ENCODE measurements at places on chromosomes 1 and 21.
A peak's percentile ranks its signal among the peaks of the same experiment; 100 is the strongest.

- DNase-seq: no peak
Measured at GRCh38 chr1:11842154-11843041, 5.2 kb downstream of the NPPA start.

DNA sequence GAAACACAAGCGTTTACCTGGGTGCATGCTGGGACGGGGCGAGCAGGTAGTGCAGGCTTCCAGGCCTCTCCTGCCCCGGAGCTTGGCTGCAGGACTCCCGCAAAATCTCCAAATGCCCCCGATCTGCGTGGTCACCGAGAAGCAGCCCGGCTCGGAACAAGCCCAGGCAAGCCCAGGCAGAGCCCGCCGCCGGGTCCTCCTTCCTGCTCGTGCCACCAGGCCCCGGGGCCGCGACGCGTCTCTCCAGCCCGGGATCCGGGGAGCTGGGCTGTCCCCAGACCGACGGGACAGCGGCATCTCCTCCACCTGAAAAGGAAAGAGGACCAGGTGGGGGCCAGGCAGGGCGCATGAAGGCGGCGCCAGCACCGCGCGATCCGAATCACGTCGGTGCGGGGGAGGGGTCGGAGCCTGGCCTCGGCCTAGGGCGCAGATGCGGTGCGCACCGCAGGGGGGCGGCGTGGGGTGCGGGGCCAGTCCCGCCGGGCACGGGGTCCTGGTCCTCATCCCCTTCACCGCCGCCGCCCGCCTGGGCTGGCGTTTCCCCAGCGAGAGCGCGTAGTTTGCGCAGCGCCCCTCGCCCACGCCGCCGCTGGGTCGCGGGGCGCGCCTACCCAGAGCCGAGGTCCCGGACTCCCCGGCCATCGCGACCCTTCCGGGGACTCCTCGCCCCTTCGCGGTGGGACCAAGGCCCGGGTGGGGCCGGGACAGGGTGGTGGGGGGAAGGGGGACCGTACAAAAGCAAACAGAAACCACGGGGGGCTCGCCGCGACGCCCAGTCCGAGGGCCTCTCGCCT is 52.4 kb upstream of the H6PD start:
- DNase-seq: peak; percentile 39

GRCh38 chr1:45446950-45447672 is 43.9 kb downstream of the TESK2 start:
- DNase-seq: no peak

DNA sequence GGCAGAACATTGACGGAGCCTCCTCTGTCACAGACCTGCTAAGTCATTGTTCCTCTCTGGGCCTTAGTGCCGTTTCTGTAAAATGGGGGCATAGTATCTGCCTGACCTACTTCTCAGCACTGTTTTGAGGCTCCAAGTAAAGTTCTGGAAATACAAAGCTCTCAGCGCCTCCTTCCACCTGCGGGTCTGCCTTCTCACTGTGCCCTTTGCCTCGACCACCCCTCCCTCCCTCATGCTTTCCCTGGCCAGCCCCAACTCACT is 15.4 kb upstream of the WASF2 start:
- DNase-seq: no peak

GRCh38 chr1:7350804-7351203 is 420.3 kb upstream of the VAMP3 start:
- no peak for DNase-seq

DNA sequence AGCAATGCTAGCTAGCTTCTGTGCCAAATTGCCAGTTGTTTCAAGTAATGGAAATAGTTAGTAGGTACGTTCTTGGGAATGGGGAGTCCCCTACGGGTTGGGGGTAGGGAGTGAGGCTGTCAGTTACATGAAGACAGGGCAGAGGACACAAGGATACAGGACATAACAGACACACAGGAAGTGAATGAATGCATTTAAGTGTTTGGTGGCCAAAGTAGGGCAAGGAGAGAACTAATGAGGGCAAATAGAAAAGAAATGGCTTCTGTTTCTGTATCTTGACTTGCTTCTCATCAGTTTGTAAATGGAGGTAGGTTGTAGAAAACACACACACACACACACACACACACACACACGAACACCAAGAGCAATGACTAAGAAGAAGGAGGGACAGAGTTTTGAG is 142.2 kb downstream of the S1PR1 start:
- no peak for DNase-seq

- peak; percentile 25 for DNase-seq
Measured at GRCh38 chr1:115469703-115470476, 131.8 kb upstream of the NGF start.

GRCh38 chr1:117014209-117014608 is 12.6 kb downstream of the CD101 start:
- DNase-seq: no peak

GRCh38 chr1:54024358-54024757 is 6.4 kb upstream of the LDLRAD1 start:
- no peak for DNase-seq

- no peak for DNase-seq
Measured at GRCh38 chr1:234709473-234710228, 99.7 kb upstream of the IRF2BP2 start.

GRCh38 chr21:41406340-41406739 is 19.7 kb upstream of the MX1 start:
- DNase-seq: no peak

- no peak for DNase-seq
Measured at GRCh38 chr1:183443011-183443410, 24.8 kb upstream of the NMNAT2 start.

DNA sequence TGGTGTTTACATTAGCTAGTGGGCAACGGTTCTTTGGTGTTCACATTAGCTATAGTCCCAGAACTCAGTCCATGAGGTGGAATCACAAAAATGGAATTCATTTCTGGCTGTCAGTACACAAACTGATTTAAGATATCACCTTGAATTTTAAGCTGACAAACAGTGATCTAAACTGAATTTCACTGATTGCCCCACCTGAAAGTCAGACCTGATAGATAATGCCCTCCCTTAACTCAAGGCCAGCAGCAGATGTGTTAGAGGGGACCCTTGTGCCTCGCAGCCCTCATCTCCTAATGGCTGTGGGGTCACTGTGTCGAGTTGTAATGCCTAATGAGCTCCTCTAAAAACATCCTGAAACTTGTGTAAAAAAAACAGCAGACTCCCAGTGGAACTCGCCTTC is 8.6 kb downstream of the ARF1 start:
- DNase-seq: no peak

DNA sequence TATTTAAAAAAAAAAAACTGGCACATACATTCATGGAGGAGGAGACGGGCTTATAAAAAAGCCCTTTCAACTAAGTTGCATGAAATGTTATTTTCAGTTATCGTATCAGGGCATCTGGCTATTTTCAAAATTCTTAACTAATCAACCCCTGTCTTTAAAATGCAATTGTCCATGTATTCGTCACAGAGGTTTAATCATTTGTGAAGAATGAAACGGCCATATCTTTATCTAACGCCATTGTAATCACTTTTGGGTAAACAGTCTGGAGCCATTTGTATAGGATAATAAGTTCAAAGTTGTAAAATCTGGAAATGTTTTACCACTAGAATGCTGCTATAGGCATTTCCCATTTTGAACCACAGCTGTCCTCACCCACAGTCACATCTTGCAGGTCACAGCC is 30.4 kb downstream of the SLC30A10 start:
- no peak for DNase-seq

DNA sequence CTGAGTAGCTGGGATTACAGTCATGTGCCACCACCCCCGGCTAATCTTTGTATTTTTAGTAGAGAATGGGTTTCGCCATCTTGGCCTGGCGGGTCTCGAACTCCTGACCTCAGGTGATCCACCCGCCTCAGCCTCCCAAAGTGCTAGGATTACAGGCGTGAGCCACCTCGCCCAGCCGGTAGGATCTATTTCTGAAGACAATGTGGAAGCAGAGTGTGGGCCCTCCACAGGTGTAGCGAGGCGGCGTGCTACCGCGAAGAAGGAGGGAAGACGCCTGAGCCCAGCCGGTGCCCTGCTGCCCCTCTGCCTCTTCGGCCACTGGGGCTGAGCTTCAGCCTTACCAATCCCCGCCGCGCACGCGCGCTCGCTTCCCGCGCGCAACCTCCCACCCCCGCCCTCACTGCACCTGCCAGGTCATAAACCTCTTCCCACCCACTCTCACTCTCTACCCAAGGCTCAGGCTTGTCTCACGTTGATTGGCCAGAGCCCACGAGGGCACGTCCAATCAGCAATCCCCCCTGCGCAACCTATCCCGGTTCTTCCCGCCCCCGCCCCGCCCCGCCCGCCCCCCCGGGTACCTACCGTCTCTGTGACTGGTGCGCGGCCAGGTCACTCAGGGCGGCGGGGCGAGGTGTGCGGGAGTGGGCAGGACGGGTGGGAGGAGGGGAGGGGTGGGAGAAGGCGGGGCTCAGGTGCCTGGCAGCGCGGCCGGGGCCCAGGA is 409 bp upstream of the HOOK1 start:
- peak; percentile 80 for DNase-seq

DNA sequence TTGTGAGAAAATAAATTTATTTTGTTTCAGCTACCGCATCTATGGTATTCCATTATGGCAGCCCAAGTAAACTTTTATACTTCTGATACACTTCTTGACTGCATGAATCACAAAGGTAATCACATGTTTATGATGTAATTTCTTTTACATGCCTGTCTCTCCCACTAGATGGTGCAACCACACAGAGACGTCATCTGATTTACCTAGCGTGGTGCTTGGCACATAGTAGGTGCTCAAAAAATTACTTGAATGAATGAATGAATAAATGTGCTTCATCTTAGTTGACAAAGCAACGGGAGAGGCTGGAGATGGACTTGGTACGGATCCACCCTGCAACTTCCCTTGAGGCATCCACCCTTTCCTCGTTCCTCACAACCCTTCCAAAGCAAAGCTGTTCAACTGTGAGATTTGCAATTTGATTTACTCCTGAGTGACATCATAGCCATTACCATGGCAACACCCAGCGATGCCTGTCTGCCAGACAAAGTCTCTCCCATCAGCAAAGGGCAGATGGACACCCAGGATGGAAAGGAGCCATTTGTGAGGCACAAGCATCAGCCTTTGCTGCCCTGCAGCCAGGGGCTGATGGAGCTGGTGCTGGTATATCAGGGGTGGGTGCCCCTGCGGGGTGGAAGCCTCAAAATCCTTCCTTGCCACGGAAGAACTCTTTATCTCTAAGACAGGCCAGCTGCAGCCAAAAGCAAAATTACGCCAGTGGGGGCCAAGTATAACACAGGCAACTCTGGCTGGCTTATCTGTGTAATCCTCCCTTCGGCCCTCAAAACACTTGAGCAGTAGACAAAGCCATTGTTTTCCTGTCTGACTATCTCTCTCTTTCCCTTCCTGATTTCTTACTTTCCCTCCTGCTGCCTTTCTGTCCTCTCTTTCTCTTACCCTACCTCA is 18.9 kb upstream of the VWA5B1 start:
- no peak for DNase-seq

GRCh38 chr1:205972081-205972480 is 28.8 kb upstream of the SLC26A9 start:
- no peak for DNase-seq

DNA sequence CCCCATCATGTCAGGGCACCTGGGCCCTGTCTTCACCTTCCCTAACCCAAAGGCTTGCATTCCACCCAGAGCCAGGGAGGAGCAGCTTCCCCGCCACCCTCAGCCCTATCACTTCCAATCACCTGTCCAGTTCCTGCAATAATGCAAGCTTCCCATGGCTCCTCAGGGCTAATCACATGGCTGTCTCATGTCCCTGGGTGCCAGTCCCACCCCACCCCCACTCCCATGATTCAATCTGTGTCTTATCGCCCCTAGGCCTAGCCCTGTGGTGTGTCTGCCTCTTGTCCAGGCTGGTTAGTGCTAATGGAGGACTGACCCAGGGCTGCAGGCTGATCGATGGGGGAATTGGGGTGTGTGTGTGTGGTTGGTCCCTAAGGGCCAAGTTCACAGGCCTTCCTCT is 11.0 kb upstream of the PEAR1 start:
- no peak for DNase-seq
